Ovary (tissue), 10 donors: ENCODE measurements at places on chromosomes 7 and 10. TPM values are rescaled to one million over a fixed set of nuclear protein-coding genes. Genes with fewer than 3 reads are reported as not detected.

Gene SBDS
- total RNA-seq = 83.5 TPM

Gene TFEC
- 1.8 TPM for total RNA-seq

Gene LIPJ
- 0.23 TPM for total RNA-seq

Gene SLC18A2
- total RNA-seq = 8.2 TPM

Gene ARHGAP22
- total RNA-seq = 8.3 TPM

Gene CARD11
- total RNA-seq = 2.5 TPM

Gene TMEM236
- total RNA-seq = 0.13 TPM

- H3K27me3 ChIP-seq = peaks cover 3% of the 10 kb centered on the region
- H3K4me3 ChIP-seq = no peak overlapping the region
- peaks cover 3% of the 10 kb centered on the region for H3K4me1 ChIP-seq
- H3K27ac ChIP-seq = no peak overlapping the region
- no peaks in the 10 kb centered on the region for H3K36me3 ChIP-seq
Observed at GRCh38 chr7:27091941-27092818, 3.6 kb downstream of the HOXA1 start.

DNA sequence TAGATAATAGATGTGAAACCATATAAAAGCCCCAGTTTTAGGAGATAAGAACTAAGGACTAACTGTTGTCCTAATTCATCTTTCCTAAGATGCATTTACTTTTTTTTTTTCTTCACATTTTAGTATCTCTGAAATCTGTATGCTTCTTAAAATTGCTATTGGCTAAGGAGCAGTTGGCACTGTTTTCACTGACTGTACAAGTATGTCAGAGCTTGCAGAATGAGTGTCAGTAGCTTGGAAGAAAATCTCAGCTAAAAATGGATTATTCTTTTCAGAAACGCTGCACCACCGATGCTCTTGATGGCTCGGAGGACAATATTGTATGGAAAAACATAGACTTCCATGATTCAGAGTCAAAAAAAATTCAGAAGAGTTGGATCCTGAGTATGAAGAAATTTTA lies 91.1 kb upstream of the DNAJB12 start:
- H3K4me1 ChIP-seq = no peaks in the 10 kb centered on the region
- H3K4me3 ChIP-seq = no peak overlapping the region
- no peak for DNase-seq
- H3K27ac ChIP-seq = no peak overlapping the region

DNA sequence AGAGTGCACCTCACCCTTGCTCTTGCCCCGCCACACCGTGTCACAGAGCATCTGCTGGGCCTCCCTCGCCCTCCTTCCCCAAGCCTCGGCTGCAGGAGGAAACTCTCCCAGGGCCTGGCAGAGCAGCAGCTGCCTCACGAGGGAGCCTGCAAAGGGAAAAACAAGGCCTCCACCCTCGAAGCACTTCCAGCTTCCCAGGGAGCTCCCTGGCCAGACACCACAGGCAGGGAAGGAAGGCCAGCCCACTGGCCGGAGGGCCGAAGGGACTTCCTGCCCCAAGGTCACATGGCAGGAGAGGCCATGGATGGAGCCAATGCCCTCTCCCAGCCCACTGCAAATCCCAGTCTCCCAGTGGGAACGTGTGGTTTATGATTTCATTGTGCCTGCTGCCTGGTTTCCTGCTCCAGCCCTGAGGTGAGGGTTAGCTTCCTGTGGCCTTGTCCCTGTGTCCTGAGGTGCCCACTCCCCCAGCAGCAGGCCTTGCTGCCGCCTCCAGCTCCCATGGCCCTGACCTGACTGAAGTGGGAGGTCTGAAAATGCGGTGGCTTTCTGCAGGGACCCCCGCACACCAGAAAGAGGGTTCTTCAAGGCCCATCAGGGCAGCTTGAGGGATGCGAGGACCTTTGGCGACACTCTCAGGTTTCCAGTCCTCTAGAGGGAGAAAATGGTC lies 100.5 kb upstream of the PPIF start:
- H3K4me3 ChIP-seq = no peak overlapping the region
- H3K4me1 ChIP-seq = peaks cover 38% of the 10 kb centered on the region
- H3K27me3 ChIP-seq = no peaks in the 10 kb centered on the region
- DNase-seq = peak; percentile 81
- H3K27ac ChIP-seq = peak overlapping the region; percentile 80

GRCh38 chr7:88842201-88842600 lies 46.7 kb upstream of the TEX47 start:
- no peaks in the 10 kb centered on the region for H3K36me3 ChIP-seq
- H3K4me1 ChIP-seq = no peaks in the 10 kb centered on the region
- no peak overlapping the region for H3K4me3 ChIP-seq
- no peaks in the 10 kb centered on the region for H3K27me3 ChIP-seq

DNA sequence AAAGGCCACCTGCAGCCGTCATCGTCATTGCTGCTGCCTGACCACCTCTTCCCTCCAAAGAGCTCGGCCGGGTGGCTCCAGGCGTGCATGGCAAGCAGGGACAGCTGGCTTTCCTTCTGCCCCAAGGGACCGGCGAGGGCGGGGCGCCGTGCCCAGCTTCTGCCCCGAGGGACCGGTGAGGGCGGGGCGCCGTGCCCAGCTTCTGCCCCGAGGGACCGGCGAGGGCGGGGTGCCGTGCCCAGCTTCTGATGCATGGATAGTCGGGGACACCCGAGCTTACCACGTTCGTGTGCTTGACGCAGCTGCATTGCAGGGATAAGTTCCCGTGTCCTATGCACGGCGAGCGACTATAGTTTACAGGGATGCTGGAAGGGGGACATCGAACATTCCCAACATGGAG lies 27.0 kb downstream of the CFAP46 start:
- H3K4me3 ChIP-seq = no peak overlapping the region
- H3K27ac ChIP-seq = no peak overlapping the region
- no peaks in the 10 kb centered on the region for H3K4me1 ChIP-seq

DNA sequence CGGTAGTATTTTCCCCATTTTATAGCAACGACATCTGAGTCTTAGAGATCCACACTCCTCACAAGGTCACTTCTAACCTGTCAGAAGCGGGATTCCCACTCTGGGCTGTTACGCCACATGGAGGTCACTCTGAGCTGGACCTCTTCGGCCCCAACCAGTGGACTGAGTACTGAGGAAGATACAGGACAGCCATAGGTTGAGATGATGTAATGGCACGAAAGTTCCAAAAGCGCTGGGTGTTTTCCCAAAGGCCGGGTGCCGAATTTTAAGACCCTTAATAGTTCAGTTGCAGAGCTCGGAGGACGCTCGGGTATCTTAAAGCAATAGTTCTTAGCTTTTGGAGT lies 699 bp downstream of the GHITM start:
- peak overlapping the region; percentile 76 for H3K27ac ChIP-seq
- H3K36me3 ChIP-seq = no peaks in the 10 kb centered on the region
- peak overlapping the region; percentile 96 for H3K4me3 ChIP-seq
- H3K4me1 ChIP-seq = peaks cover 5% of the 10 kb centered on the region
- no peaks in the 10 kb centered on the region for H3K27me3 ChIP-seq

GRCh38 chr7:68348401-68348800 lies 1249.9 kb upstream of the AUTS2 start:
- H3K4me3 ChIP-seq = no peak overlapping the region
- H3K27me3 ChIP-seq = no peaks in the 10 kb centered on the region
- H3K27ac ChIP-seq = no peak overlapping the region
- DNase-seq = no peak

DNA sequence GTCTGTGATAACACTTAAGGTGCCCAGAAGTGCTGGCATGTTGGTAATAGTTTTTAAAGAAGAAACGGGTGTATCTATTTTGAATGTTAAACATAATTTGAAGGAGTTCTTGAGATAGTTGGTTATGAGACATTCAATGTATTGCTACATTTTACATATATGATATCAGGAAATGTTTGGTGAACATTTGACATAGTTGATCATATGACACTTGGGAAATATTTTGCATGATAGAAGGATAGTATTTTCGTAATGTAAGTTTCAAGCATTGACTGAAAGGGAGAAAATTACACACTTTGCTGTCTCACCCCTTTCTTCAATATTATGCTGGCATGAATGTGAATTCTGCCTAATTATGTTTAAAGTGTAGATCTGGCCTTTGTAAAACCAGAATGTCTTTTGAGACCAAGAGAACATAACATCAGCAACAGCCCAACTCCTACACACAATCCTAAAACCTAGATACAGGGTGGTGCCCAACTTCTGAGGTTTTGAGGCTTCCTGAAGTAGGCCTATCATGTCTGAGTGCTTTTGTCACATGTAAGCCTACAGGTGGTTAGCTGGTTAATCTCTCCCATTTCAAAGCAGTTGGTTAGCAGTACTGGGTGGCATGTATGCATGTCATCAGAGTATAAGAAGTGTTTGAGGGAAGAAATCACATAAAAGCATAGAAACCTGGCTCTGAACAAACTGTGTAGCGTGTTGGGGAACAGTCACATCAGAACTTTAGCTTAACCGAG lies 2.1 kb downstream of the ADD3 start:
- peaks cover 4% of the 10 kb centered on the region for H3K4me1 ChIP-seq
- H3K36me3 ChIP-seq = no peaks in the 10 kb centered on the region
- H3K27ac ChIP-seq = no peak overlapping the region
- H3K4me3 ChIP-seq = no peak overlapping the region

DNA sequence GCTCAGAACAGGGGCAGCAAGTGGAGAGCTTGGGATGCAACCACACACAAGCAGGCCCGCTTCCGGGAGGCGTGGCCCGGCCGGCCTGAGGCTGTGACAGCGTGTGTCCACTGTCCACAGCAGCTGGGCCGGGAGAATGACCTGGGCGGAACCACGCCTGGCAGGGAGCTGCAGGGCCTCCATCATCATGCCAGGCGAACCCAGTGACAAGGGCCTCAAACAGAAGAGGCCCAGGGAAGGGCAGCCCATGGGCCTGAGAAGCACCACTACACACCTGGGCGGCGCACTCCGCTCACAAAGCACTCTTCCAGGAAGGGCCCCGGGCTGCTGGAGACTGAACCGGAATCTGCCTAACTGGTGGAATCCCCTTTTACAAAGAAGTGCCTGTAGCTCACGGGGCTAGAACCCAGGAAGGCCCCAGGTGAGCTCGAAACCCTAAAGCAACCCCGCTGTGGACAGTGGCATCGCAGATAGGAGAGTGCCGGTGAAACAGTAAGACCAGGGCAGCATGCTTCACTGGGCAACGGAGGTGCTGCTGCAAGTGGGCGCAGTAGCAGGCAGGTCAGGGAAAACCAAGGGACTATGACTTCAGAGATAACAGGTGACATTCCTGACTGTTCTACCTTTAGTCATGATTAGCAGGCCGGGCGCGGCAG lies 66.0 kb downstream of the MAD1L1 start:
- DNase-seq = no peak
- no peaks in the 10 kb centered on the region for H3K27me3 ChIP-seq
- no peak overlapping the region for H3K27ac ChIP-seq

DNA sequence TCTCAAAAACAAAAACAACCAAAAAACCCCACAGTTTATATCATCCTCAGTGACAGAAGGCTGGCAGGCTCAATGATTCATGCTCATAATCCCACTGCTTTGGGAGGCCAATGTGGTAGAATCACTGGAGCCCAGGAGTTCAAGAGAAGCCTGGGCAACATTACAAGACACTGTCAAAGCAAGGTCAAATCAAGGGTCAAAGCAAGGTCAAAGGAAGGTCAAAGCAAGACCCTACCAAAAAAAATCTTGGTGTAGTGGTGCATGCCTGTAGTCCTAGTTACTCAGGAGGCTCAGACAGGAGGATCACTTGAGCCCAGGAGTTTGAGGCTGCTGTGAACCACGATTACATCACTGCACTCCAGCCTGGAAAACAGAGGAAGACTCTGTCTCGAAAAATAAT lies 14.2 kb upstream of the NPC1L1 start:
- H3K27me3 ChIP-seq = no peaks in the 10 kb centered on the region
- H3K27ac ChIP-seq = no peak overlapping the region
- no peak for DNase-seq
- no peak overlapping the region for H3K4me3 ChIP-seq
- no peaks in the 10 kb centered on the region for H3K36me3 ChIP-seq
- no peaks in the 10 kb centered on the region for H3K4me1 ChIP-seq

GRCh38 chr7:81154565-81154964 lies 235.7 kb upstream of the SEMA3C start:
- no peaks in the 10 kb centered on the region for H3K27me3 ChIP-seq
- H3K4me3 ChIP-seq = no peak overlapping the region
- no peaks in the 10 kb centered on the region for H3K4me1 ChIP-seq
- no peaks in the 10 kb centered on the region for H3K36me3 ChIP-seq
- no peak for DNase-seq

- no peak overlapping the region for H3K4me3 ChIP-seq
- DNase-seq = no peak
- H3K27me3 ChIP-seq = no peaks in the 10 kb centered on the region
- no peak overlapping the region for H3K27ac ChIP-seq
- no peaks in the 10 kb centered on the region for H3K36me3 ChIP-seq
- no peaks in the 10 kb centered on the region for H3K4me1 ChIP-seq
Observed at GRCh38 chr7:67713451-67714056, 716.9 kb downstream of the TYW1 start.

GRCh38 chr10:98405422-98405821 lies 9.6 kb downstream of the PYROXD2 start:
- no peak for DNase-seq
- H3K36me3 ChIP-seq = no peaks in the 10 kb centered on the region
- H3K27me3 ChIP-seq = no peaks in the 10 kb centered on the region

DNA sequence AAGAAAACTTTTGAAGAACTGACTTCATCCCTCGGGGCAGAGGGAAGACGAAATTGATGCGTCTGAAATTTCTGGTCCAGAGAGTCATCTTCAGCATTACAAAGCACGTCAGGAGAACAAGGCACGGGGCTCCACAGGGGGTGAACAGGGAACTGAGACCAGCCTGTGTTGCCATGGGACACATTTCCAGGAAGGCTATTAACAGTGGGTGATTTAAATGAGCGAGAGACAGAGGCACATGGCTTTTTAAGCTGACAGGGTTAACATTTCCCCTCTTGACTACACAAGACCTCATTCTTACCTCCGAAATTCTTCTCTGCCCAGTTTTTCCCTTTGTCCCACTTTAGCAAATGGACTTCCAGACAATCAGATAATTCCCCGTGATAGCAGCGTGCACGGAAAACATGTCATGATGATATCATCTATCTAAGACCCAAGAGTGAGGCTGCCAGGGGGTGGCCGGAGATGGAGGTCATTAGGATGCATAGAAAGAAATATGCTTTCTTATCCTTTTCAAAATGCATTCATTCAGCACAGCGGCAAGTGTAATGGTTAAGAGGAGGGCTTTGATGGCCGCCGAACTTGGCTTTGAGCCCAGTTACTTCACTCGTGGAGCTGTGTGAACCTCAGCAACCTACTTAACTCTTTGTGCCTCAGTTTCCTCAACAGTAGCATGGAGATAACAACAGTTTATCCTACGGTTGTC lies 248.0 kb downstream of the PRPF18 start:
- H3K36me3 ChIP-seq = no peaks in the 10 kb centered on the region
- peaks cover 2% of the 10 kb centered on the region for H3K4me1 ChIP-seq
- no peak for DNase-seq
- H3K4me3 ChIP-seq = no peak overlapping the region

DNA sequence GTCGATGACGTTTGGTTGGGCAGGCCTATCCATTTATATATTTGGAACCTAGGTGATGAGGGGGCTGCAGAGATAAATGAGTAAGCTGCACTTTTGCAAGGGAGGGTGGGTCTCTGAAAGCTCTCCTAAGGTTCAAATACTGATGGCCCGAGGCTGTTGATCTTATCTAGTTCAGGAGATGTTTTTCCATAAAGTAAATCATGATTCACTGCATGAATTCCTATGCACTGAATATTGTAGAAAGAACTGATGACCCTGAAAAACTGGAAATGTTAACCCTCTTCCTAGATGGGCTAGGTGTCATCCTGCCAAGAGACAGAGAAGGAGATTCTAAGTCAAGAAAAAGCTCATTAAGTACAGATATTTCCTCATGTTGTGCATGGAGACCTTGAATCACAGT lies 459.9 kb downstream of the PLXNA4 start:
- no peaks in the 10 kb centered on the region for H3K36me3 ChIP-seq
- H3K4me1 ChIP-seq = peaks cover 2% of the 10 kb centered on the region
- no peaks in the 10 kb centered on the region for H3K27me3 ChIP-seq
- H3K4me3 ChIP-seq = no peak overlapping the region
- no peak overlapping the region for H3K27ac ChIP-seq

- no peak for DNase-seq
- no peak overlapping the region for H3K27ac ChIP-seq
- H3K4me1 ChIP-seq = no peaks in the 10 kb centered on the region
Observed at GRCh38 chr7:93316730-93317129, 84.6 kb downstream of the VPS50 start.
